Nasal cavity respiratory epithelium epithelial cell of viscerocranial mucosa (primary cell): ENCODE measurements at places on chromosomes 5 and 9. TPM values are rescaled to one million over a fixed set of nuclear protein-coding genes. Genes with fewer than 3 reads are reported as not detected.

The DMRTA1 gene
- total RNA-seq: 5.5 and 6.5 TPM in 2 replicates

The INSL4 gene
- total RNA-seq: not detected in 2 replicates

The HTR4 gene
- total RNA-seq: not detected in 2 replicates

The NUTM2F gene
- not detected in 2 replicates for total RNA-seq

The ITGA1 gene
- 1.4 and 2.3 TPM in 2 replicates for total RNA-seq

The ELOVL7 gene
- total RNA-seq: 11.5 and 42.0 TPM in 2 replicates

The LCN12 gene
- 0.34 TPM in 1 of 2 replicates, not detected in the other for total RNA-seq

The SPINK6 gene
- 1.7 TPM in 1 of 2 replicates, not detected in the other for total RNA-seq

The TLE4 gene
- total RNA-seq: 8.2 and 14.1 TPM in 2 replicates

The TBC1D2 gene
- total RNA-seq: 60.1 and 194 TPM in 2 replicates

The CAMK2A gene
- total RNA-seq: 0.34 and 1.00 TPM in 2 replicates

The CDH6 gene
- under 0.01 and 0.14 TPM in 2 replicates for total RNA-seq

The WDR41 gene
- 210 and 238 TPM in 2 replicates for total RNA-seq

The AK8 gene
- 0.21 and 0.34 TPM in 2 replicates for total RNA-seq

The PGGT1B gene
- total RNA-seq: 21.2 and 25.6 TPM in 2 replicates

The ACOT12 gene
- total RNA-seq: 0.07 TPM in 1 of 2 replicates, not detected in the other

The APBA1 gene
- total RNA-seq: 0.68 and 2.7 TPM in 2 replicates

The FAM151B gene
- 1.4 and 2.8 TPM in 2 replicates for total RNA-seq

The TXNDC8 gene
- not detected in 2 replicates for total RNA-seq

The DMRT2 gene
- under 0.01 and 0.50 TPM in 2 replicates for total RNA-seq

The HTR1A gene
- total RNA-seq: not detected in 2 replicates

The FABP6 gene
- total RNA-seq: under 0.01 and 0.64 TPM in 2 replicates

The DBH gene
- total RNA-seq: not detected in 2 replicates

The PCDHB14 gene
- 0.34 and 1.7 TPM in 2 replicates for total RNA-seq

The NKD2 gene
- total RNA-seq: 0.34 and 1.3 TPM in 2 replicates

The FCN2 gene
- not detected in 2 replicates for total RNA-seq

The MARVELD2 gene
- 42.0 and 53.6 TPM in 2 replicates for total RNA-seq

The CCNH gene
- total RNA-seq: 50.8 and 65.3 TPM in 2 replicates

The GPR150 gene
- total RNA-seq: under 0.01 and 0.21 TPM in 2 replicates

The PTGDS gene
- total RNA-seq: not detected in 2 replicates

The LTC4S gene
- total RNA-seq: 0.34 TPM in 1 of 2 replicates, not detected in the other

The LCN9 gene
- total RNA-seq: not detected in 2 replicates
